Fibroblast of skin of back (primary cell): ENCODE measurements at places on chromosomes 7 and 10.

DNA sequence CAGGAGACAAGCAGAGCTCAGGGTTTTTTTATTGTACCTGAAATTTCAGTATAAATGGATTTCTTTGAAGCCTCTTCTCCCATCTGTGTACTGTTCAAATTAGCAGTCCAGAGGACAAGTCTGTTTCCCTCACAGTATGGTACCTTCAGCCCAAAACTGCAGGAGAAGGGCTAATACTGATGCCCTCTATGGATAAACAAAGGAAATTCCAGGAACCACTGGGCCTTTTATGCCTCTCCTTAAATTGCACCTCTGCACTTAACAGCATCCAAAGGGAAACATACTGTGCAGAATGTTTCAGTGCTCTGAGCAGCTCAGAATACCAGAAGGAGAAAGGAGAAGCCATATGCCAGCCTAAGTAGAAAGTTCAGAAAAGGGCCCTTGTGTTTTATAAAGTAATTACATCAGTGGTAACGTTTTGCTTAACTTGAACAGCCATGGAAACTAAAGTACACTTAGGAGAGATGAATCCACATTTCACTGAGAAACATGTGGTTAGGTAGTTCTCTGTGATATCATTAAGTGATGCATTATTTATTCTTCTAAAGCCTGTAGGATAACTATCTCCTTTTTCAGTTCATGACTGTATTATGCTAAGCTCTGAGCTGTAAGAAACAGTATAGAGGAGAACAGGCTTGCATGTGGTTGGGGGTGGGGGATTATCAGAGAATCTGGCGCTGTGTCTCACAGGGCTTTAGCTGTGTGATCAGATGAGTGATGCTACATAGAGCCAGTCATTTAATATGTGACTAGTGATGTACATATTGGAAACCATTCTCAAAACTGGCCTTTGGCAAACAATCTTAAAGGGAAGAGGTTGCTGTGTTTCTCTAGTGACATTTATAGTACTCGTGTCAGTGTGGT lies 111.3 kb downstream of the POU6F2 start:
- DNase-seq: no peak

- DNase-seq: no peak
Observed at GRCh38 chr10:84290235-84290634, 38.2 kb upstream of the CCSER2 start.

GRCh38 chr7:98323597-98324322 lies 42.3 kb downstream of the BRI3 start:
- DNase-seq: no peak

GRCh38 chr10:117945651-117946050 lies 101.1 kb downstream of the RAB11FIP2 start:
- no peak for DNase-seq

DNA sequence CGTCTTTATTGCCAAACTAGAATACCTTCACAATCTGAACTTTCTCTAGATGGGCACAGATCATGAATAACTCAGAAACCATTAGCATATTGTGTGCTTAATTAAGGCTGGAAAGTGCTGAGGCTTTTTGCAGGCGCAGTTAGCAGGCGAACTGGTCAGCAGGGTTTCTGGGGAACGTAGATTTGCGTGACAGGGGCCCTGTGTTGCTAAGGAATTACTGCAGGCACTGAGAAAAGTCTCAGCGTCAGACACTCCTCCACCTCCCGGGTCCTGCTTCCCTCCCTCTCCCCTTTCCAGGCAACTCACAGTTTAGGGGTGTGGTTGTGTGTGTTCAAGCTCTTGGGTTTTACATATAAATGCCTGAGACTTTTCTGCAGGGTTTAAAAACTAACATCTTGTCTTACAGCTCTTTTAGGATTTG lies 2.2 kb downstream of the MAP3K8 start:
- DNase-seq: peak; percentile 71

DNA sequence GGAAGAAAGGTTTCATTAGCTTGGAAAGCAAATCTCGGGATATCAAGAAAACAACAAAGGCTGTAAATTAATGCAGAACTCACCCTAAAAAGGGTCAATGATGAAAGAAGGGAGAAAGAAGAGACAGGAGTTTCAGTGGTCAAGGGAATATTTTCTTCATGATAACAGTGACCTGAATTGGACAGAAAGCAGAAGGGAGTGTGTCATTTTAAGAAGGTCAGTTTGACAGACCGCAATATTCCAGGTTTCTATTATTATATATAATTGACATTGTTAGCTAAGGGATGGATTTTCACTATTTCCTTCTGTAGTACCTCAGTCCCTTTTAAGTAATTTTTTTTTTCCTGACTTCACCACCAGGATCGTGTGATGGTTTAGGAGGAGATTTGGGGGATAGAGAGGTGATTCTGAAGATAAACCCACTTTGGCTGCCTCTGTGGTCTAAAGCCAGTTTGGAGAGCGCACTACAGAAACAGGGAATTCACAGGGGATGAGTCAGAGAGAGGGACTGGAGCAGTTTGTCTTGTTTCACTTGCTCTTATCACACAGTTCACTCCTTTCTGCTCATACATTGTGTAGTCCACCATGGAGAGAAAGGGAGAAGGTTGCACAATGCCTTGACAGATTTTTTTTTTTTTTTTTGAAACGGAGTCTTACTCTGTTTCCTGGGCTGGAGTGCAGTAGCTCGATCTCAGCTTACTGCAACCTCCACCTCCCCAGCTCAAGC lies 417.9 kb downstream of the AUTS2 start:
- DNase-seq: peak; percentile 84

DNA sequence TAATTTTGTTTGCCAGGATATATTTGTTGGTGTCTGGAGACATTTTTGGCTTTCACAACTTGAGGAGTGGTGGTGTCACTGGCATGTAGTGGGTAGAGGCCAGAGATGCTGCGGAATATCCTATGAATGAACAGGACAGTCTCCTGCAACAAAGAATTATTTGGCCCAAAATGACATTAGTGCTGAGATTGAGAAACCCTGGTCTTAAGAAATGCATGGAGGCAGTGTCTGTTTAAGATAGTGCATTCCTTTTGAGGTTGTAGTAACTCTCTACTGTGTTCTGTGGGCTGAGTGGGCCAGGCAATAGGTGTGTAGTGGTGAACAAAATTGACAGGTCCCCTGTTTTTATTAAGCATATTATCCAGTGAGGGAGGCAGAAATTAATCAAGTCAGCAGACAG lies 165.5 kb downstream of the CDK14 start:
- no peak for DNase-seq
